A549 treated with CORT108297 at 1 μM for 4 hours (cell line): ENCODE measurements at places on chromosomes 3 and 15. TPM values are rescaled to one million over a fixed set of nuclear protein-coding genes. Genes with fewer than 3 reads are reported as not detected.

The UACA gene
- 41.1 to 56.5 TPM (median 50.0 TPM) in 5 replicates for total RNA-seq

The CKMT1A gene
- total RNA-seq, result 2.5 to 4.1 TPM (median 2.7 TPM) in 5 replicates

The GALNT15 gene
- 0.05 to 0.18 TPM (median 0.15 TPM) in 5 replicates for total RNA-seq

The ZPLD1 gene
- total RNA-seq, result 0.03 to 0.07 TPM (median 0.05 TPM) in 4 of 5 replicates, not detected in the other

The NLGN1 gene
- not detected in 5 replicates for total RNA-seq

The ZNF80 gene
- total RNA-seq, result not detected in 5 replicates

The CEMIP gene
- total RNA-seq, result 1.5 to 2.2 TPM (median 1.9 TPM) in 5 replicates
